ENCODE measurements at places on chromosomes 4 and X.

GRCh38 chr4:122946142-122946541, 23.7 kb upstream of the NUDT6 start:
- DNase-seq = no peak

GRCh38 chr4:52750819-52751486, at the start of gene ERVMER34-1:
Gene ERVMER34-1, minus strand, starts transcription at chr4:52751425. Its CDS starts 5,905 bp downstream, at chr4:52745520.
- no peak for DNase-seq

GRCh38 chr4:123505095-123506010, 108.8 kb downstream of the SPRY1 start:
- DNase-seq = no peak

DNA sequence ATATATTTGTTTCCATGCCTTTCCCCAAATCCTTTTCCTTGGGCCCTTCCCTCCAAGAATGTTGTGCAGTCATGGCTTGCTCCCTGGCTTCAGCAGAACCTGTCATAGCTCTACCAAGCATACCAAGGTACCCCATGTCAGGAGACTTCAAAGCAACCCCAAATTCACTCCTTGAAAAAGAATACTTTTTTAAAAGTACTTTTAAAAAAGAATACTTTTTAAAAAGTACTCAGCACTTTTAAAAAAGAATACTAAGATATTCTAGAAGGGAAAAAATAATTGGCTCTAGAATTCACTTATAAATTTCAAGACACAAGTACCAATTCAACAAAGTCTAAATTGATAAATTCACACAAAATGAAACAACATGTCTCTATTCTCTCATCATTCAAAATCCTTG, 76.0 kb downstream of the NR3C2 start:
- DNase-seq = no peak

DNA sequence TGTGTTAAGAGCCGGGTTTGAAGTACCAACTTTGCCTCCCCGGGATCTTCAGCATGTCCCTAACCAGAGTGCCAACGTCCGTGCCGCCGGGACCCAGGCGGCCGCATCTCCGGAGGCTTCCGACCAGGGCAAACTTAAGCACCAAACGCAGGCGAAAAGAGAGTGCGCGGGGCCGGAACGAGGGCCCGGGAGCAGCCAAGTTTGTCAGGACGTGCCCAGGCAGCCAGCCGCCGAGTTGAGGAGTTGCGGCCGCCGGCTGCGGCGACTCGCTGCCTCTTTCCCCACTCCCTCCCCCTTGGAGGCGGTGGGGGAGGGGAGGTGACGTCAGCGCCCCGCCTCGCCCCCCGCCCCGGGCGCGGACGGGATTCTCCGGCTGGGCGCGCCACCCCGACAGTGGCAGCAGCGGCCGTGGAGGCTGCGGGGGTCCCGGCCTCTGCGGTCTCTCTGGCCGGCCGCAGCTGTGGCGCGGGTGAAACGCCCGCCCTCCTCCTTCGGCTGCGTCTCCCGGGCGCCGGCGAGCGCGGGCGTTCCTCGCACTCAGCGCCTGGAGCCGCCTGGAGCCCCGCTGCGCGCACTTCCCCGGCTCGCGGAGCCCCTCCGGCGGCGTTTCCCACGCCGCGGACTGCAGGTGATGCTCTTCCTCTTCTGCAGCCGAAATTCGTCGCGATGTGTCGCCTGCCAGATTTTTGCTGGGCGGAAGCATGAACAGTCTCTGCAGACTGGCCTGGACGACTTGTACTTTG, 2.9 kb upstream of the FAT1 start:
- DNase-seq = no peak

- DNase-seq = no peak
Observed at GRCh38 chrX:118437283-118437682, 58.3 kb upstream of the DOCK11 start.

- no peak for DNase-seq
Observed at GRCh38 chr4:125689805-125690204, 375.1 kb downstream of the FAT4 start.

- no peak for DNase-seq
Observed at GRCh38 chr4:124564121-124564520, 148.4 kb downstream of the ANKRD50 start.

DNA sequence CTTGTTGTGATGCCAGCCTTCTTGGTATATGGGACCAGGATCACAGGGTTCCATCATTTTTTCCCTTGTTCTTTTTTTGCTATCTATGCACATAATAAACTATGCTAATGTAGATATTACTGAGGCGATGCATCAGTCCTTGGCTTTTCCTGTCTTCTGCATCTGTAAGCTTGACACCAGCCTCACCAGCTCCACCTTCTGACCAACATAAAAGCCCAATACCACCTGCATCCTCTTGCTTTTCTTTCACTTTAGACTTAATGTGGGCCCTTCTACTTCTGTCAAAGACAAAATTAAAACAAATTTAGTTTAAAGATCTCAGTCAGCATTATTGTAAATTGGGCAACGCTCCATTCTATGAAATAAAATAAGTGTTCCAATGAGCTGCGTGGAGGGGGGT, 1718.8 kb upstream of the PCDH10 start:
- DNase-seq = no peak

DNA sequence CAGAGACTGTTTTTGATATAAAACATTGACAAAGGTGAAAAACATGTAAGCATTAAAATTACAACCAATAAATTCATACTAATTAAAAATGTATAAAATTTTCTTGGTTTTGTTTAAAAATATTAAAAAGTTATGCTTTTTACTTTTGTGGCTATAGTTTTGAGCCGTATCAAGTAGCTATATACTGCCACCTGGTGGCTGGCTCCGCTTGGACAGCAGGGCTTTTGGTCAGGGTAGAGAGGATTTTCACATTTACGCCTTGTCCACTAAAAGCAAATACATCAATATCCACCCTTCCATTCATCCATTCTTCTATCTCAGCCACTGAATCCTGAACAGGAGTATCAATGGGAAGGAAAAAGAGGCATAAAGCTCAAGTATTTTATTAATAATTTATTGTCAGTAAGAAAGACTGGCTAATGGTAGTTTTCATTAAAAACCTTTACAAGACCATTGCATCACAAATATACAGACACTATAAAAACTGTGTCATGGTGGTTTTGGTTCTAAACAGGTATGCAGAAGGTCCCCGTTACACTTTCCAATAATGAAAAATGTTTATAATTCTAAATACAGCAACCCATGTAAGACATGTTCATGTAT, 32.1 kb upstream of the MTNR1A start:
- DNase-seq = peak; percentile 10

GRCh38 chr4:20882500-20882899, 182.2 kb downstream of the PACRGL start:
- no peak for DNase-seq

DNA sequence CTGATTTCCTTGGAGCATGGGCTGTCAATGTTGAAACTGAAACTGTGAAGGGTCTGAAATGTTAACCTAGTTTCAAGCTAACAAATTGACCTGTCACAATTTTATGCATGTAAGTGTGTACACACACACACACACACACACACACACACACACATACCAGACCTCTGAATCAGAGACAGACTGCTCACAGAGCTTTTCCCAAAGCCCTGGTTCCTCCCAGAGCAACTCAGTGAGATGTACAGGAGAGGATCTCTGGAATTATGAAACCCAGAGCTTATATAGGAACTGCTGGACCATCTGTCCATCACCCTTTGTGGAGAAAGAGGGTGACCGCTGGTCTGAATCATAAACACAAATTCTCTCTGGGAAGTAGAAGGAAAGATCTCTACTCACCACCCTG, 228.1 kb upstream of the PRPS2 start:
- no peak for DNase-seq

GRCh38 chr4:80967346-80967745, 63.2 kb upstream of the BMP3 start:
- no peak for DNase-seq

- DNase-seq = no peak
Observed at GRCh38 chrX:88613338-88613737, 133.7 kb upstream of the CPXCR1 start.

DNA sequence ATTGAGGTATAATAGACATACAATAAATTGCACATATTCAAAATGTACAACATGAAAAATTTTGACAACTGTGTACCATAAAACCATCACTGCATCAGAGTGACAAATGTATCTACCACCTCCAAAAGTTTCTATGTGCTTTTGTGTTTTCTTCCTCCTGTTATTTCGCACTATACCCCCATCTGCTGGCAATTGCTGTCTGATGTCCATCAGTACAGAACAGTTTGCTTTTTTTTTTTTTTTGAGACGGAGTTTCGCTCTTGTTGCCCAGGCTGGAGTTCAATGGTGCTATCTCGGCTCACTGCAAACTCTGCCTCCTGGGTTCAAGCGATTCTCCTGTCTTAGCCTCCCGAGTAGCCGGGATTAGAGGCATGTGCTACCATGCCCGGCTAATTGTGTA, 154.3 kb upstream of the GIMD1 start:
- DNase-seq = no peak

DNA sequence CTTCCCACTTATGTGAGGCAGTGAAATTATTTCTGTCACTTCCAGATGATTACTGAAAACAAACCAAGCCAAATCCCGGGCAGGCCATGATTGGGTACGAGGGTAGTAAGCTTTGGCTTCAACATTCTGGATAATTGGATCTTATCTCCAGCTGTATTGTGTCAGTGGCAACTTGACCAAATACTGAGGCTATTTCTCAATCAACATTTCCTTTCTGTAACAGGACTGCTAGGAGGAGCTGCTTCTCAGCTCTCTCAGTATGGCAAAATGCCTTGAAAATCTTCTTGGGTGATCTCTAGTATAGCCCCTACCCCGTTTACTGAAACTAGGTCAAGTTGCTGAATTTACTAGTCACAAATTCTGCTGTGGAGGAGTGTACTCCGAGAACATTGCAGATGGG, 169.3 kb upstream of the FRMPD4 start:
- DNase-seq = no peak

DNA sequence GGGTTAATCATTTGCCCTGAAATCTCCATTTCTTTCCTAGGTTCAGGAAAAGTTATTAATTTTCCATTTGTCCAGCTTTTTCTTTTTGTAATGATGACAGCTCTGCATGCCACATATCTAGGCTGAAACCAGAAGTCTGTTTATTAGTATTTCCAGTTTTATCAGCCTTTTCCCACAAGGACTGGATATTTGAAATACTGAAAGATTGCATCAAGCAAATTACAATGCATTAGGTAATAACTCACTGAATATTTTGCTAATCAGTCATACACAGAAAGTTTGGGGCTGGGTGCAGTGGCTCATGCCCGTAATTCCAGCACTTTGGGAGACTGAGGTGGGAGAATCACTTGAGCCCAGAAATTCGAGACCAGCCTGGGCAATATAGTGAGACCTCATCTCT, 21.5 kb downstream of the SLC9A7 start:
- no peak for DNase-seq

- DNase-seq = no peak
Observed at GRCh38 chr4:8544741-8545438, 35.3 kb upstream of the GPR78 start.

- no peak for DNase-seq
Observed at GRCh38 chr4:18077808-18078207, 56.3 kb upstream of the LCORL start.

GRCh38 chr4:88341227-88342192, 37.1 kb upstream of the HERC6 start:
- DNase-seq = no peak

GRCh38 chrX:100931218-100931924, 2.7 kb upstream of the XKRX start:
- DNase-seq = no peak

DNA sequence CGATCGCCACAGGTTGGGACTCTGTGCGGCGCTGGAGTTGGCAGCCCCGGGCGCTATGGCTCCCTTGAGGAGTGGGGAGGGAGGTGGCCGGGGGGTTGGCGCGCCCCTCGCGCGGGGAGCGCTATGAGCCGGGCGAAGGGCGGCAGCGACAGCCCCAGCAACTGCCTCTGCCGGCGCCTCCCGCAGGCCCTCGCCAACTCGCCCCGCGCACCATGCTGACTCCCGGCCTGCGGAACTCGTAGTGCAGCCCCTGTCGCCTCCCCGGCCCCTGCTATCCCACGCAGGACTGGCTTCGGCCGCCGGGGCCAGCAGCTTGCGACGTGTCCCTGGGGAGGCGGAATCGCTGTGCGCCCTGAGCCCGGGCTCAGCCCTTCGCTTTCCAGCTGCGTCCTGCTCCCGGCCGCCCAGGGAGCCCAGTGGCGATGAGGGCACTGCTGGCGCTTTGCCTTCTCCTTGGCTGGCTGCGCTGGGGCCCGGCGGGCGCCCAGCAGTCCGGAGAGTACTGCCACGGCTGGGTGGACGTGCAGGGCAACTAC, 415 bp downstream of the SHISA3 start:
- no peak for DNase-seq

GRCh38 chrX:640641-641040, 10.1 kb downstream of the SHOX start:
- DNase-seq = no peak

Data from T-helper 17 cell (primary cell).